ENCODE measurements at places on chromosomes 4 and X. TPM values are rescaled to one million over a fixed set of nuclear protein-coding genes. Genes with fewer than 3 reads are reported as not detected.

- DNase-seq = no peak
- peaks cover 16% of the 10 kb centered on the region for H3K27me3 ChIP-seq
- H3K36me3 ChIP-seq = no peaks in the 10 kb centered on the region
- H3K4me1 ChIP-seq = no peaks in the 10 kb centered on the region
- H3K27ac ChIP-seq = no peak overlapping the region
- no peak overlapping the region for H3K4me3 ChIP-seq
Observed at GRCh38 chr4:8912506-8912905, 40.9 kb upstream of the HMX1 start.

GRCh38 chrX:105098201-105098600 is 122.3 kb downstream of the TEX13A start:
- no peaks in the 10 kb centered on the region for H3K4me1 ChIP-seq
- no peaks in the 10 kb centered on the region for H3K36me3 ChIP-seq
- H3K4me3 ChIP-seq = no peak overlapping the region

GRCh38 chr4:47213539-47213938 is 182.2 kb downstream of the GABRB1 start:
- H3K4me1 ChIP-seq = no peaks in the 10 kb centered on the region
- no peak overlapping the region for H3K27ac ChIP-seq
- no peaks in the 10 kb centered on the region for H3K27me3 ChIP-seq
- no peak overlapping the region for H3K4me3 ChIP-seq
- H3K36me3 ChIP-seq = no peaks in the 10 kb centered on the region

DNA sequence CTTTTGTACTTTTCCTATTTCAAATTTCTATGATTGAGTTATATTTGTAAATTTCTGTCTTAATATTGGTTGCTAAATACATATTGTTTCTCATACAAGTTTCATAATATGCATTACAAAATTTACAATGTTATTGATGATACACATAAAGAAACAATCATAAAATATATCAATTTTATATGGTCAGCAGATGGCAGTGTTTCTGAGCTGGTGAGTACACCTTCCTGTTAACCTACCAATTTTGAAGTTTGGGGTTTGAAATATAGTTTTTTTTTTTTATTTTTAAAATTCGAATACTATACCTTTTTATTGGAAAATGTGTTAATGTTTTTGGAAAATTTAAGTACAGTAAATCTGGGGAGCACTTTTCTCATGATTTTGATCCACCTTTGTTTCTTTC is 1953.1 kb upstream of the ADGRL3 start:
- H3K27me3 ChIP-seq = no peaks in the 10 kb centered on the region
- peak; percentile 1 for DNase-seq
- no peaks in the 10 kb centered on the region for H3K4me1 ChIP-seq
- no peak overlapping the region for H3K27ac ChIP-seq

DNA sequence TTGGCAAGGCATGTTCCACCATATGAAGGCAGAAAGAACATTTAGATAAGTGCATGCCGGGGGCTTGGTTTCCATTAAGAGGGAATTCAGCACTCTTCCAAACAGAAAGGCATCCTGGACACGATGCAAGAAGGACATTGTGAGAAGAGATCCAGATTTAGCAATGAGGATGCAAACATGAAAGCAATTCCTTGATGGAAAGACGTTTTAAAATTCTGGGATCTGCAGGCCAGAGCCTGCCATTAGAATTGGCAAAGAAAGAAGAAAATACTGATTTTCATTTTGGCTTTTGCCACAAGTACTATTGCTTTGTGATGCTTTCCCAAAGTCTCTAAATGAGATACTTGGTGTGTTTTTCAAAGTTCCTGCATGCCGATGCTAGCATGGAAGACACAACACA is 367.6 kb downstream of the PPP3CA start:
- H3K27ac ChIP-seq = no peak overlapping the region
- H3K4me3 ChIP-seq = no peak overlapping the region
- H3K27me3 ChIP-seq = no peaks in the 10 kb centered on the region
- no peaks in the 10 kb centered on the region for H3K36me3 ChIP-seq
- no peak for DNase-seq

DNA sequence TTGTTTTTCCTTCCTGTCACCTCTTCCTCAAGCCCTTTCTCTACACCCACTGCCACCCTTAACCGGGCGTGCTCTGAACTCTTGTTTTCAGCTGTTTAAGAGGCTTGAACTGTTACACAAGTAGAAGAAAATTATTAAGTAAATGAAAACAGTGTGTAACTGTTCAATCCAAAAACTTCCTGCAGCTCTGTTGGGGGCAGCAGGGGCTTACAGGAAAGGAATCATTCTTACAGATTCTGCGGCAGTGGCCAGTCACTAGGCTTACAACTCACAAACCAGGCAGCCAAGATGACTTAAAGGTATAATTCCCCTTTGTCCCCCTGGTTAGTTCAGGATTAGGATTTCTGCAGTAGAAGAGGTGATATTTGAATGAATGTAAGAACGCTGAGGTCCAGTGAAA is 70.2 kb upstream of the ETNPPL start:
- no peak for DNase-seq
- H3K36me3 ChIP-seq = no peaks in the 10 kb centered on the region
- no peak overlapping the region for H3K4me3 ChIP-seq
- no peaks in the 10 kb centered on the region for H3K4me1 ChIP-seq
- H3K27ac ChIP-seq = no peak overlapping the region

- no peaks in the 10 kb centered on the region for H3K36me3 ChIP-seq
- H3K27me3 ChIP-seq = no peaks in the 10 kb centered on the region
- no peaks in the 10 kb centered on the region for H3K4me1 ChIP-seq
- H3K27ac ChIP-seq = no peak overlapping the region
- no peak for DNase-seq
- H3K4me3 ChIP-seq = no peak overlapping the region
Observed at GRCh38 chrX:110399497-110399896, 40.8 kb downstream of the RTL9 start.

- no peak overlapping the region for H3K27ac ChIP-seq
- peaks cover 7% of the 10 kb centered on the region for H3K27me3 ChIP-seq
- H3K4me1 ChIP-seq = no peaks in the 10 kb centered on the region
- no peak for DNase-seq
- no peak overlapping the region for H3K4me3 ChIP-seq
- no peaks in the 10 kb centered on the region for H3K36me3 ChIP-seq
Observed at GRCh38 chr4:56671373-56671772, 9.7 kb downstream of the HOPX start.

DNA sequence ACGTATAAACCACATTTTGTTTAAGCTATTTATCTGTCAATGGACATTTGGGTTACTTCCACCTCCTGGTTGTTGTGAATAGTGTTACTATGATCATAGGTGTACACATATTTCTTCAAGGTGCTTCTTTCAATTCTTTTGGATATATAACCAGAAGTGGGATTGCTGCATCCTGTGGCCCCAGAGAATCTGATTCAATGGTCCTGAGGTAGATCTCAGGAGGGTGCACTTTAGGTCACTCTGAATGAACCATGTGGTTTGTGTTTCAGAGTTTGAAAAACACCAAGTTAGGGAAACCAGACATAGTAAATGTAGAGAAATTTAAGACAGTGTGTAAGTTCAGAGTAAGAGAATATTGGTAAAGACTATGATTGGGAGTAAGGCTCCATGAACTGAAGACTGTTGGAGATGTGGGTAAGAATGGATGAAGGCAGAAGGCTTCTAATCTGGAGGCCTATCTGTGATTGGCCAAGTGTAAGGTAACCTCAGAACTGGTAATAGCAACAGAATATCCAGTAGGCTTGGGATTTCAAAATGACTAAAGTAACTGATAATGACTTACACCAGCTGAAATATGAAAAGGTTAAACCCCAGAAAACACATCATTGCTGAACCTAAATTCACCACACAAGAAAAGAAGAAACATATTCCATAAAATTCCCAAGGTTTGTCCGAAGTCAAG is 236.9 kb downstream of the CAMK2D start:
- H3K4me1 ChIP-seq = no peaks in the 10 kb centered on the region
- H3K36me3 ChIP-seq = peaks cover 3% of the 10 kb centered on the region
- H3K4me3 ChIP-seq = no peak overlapping the region
- H3K27me3 ChIP-seq = no peaks in the 10 kb centered on the region
- no peak for DNase-seq

DNA sequence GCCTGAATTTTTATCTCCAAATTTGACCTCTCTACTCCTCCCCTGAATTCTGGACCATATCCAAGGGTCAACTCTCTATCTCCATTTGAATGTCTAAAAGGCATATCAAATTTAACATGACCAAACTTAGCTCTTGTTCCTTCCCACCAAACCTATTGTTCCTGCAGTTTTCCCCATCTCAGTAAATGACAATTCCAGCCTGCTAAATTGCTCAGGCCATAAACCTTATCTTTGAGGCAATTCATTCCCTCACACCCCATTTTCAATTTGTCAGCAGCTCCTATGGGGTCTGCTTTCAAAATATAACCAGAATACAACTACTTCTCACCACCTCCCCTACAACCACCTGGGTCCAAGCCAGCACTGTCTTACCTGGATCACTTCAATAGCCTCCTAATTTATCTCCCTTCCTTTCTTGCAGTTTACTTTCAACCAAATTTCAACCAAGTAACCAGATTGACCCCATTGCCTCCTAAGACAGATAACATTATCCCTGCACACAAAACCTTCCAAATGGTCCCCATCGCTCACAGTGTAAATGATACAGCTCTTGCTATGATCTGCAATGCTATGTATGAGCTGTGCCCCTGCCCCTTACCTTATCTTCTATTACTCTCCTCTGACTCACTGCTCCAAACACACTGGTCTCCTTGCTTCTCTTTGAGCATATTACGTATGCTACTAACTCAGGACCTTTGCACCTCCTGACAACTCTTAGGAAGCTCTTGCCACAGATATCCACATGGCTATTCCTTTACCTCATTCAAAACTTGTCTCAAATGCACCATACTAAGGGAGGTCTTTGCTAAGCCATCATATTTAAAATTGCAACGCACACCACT is 66.0 kb downstream of the CAMK2D start:
- H3K27me3 ChIP-seq = no peaks in the 10 kb centered on the region
- DNase-seq = peak; percentile 28
- H3K36me3 ChIP-seq = no peaks in the 10 kb centered on the region
- no peak overlapping the region for H3K4me3 ChIP-seq

- H3K27ac ChIP-seq = no peak overlapping the region
- no peak overlapping the region for H3K4me3 ChIP-seq
- no peaks in the 10 kb centered on the region for H3K36me3 ChIP-seq
- no peak for DNase-seq
- no peaks in the 10 kb centered on the region for H3K4me1 ChIP-seq
Observed at GRCh38 chr4:58566260-58566659, 1456.1 kb upstream of the IGFBP7 start.

DNA sequence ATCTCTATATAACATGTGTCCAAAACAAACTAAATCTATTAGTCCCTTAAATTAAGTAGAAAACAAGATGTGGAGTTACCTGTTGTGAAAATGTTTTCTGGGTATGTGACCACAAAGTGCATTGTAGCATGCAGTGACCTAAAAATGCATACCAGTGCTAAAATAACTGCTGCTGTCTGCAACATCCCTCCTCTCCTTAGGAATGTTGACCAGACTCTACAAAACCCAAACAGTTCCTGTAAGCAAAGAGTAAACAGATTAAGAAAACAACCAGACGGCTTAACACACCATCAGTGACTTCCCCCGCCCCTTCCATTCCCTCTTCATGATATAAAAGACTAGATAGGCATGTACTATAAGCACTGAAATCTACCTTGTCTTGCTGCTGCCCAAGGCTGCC is 15.8 kb upstream of the RAB33B start:
- no peaks in the 10 kb centered on the region for H3K4me1 ChIP-seq
- no peak overlapping the region for H3K27ac ChIP-seq

GRCh38 chr4:136301749-136302495 is 1230.4 kb downstream of the PCDH18 start:
- H3K4me1 ChIP-seq = peaks cover 11% of the 10 kb centered on the region
- no peak overlapping the region for H3K4me3 ChIP-seq

DNA sequence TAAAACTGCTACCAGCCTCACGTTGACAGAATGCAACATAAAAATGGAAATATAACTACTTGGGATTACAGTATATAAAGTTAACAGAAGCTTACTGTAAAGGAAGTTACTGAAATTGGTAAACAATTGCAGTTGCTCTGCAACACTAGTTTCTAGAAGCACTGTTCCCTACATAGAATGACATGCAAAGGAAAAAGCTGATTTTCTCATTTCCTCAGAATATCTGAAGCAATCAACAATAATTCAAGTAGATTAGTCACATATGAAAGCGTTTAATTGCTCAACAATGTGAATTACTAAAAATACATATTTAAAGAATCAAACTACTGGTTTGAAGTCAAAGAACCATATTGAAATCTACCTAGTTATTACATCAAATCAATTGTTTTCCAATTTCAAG is 31.8 kb downstream of the PDGFC start:
- H3K36me3 ChIP-seq = no peaks in the 10 kb centered on the region
- no peak overlapping the region for H3K27ac ChIP-seq
- H3K27me3 ChIP-seq = no peaks in the 10 kb centered on the region
- H3K4me1 ChIP-seq = peaks cover 36% of the 10 kb centered on the region
- DNase-seq = no peak
- H3K4me3 ChIP-seq = no peak overlapping the region

DNA sequence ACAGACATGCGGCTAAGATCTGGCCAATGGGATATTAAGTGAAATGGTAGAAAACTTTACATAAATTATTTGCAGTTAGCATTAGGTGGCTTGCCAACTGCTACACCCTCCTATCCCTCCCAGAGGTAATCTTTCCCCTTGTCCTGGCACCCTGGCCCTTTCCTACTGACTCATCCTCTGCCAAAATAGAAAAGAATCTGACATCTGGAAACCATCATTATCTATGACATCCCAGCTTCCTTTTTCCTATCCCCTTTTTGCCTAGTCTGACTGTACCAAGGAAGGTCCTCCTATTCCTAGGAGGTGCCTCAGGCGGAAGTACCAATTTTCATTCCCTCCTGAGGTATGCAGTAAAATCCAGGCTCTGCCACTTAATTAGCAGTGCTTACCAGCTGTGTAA is 163.6 kb upstream of the KLF3 start:
- peaks cover 3% of the 10 kb centered on the region for H3K4me1 ChIP-seq
- no peak for DNase-seq
- no peak overlapping the region for H3K4me3 ChIP-seq
- no peaks in the 10 kb centered on the region for H3K27me3 ChIP-seq

Gene DCHS2
- total RNA-seq = not detected

Gene CYSLTR1
- not detected for total RNA-seq

Gene UGT2B17
- total RNA-seq = not detected

Gene MAGEB1
- not detected for total RNA-seq

Gene CITED1
- not detected for total RNA-seq

Gene EMD
- 14.5 TPM for total RNA-seq

Gene GAB3
- not detected for total RNA-seq

Gene ADAM29
- total RNA-seq = not detected

All from HepG2 (cell line).